NCI-H526 treated with DMSO at 0.1 percent for 48 hours (cell line): ENCODE measurements at places on chromosomes 1 and 21.
A peak's percentile ranks its signal among the peaks of the same experiment; 100 is the strongest.

DNA sequence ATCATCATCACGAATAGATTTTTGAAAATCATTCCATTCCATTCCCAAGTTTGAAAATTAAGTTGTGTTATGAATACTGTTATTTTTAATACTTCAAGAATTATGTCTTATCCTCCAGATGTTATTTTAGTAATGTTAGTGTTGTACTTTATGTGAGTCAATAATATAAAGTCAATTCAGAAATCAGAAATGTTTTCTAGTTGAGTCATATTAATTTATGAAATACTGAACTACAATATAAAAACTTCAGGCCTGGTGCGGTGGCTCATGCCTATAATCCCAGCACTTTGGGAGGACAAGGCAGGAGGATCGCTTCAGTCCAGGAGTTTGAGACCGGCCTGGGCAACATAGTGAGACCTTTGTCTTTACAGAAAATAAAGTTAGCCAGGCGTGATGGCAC, 38.4 kb upstream of the GPR25 start:
- DNase-seq = no peak

DNA sequence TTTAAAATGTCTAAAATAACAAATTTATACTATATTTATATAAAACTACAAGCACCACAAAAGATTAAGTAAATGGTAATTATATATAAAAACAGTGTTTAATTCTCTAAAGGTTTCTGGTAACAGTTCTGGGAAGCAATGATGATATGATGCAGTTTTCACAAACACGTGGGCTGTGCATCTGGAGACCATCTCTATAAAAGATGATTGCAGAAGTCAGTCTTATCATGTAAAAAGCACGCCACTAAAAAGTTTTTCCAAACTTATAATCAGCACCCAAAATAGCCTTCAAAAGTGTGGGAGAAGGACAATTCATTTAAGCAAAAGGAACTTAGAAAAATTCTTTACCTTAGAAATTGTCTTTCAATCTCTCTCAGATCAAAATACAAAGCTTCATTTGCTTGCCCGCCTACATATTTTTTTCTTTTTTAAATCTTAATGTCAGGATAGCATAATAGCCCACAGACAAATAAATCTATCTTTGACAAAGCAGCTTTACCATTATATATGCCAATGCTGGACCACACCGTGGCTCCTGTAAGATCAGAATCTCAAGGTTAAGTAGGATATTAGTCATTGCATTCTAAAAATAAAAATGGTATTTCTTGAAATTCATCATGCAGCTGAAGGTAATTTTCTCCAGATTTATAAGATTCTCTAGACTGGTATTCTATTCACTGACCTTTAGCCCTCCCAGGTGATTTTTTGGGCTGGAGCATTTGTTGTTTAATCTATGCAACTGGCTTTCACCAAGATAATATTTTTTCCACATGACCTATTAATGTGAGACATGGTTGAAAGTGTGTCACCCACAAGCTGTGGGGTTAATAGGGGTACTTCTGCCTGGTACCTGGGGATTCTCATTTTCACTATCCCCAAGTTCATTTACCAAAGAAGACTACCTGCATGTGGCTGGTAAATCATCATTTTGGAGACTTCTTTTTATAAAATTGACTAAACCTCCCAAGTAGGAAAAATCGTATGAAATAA, 189.6 kb upstream of the ST6GALNAC5 start:
- DNase-seq = no peak

- DNase-seq = no peak
These were observed 24.4 kb upstream of the GPR153 start for GRCh38 chr1:6285336-6285735.

GRCh38 chr1:224617410-224618355, 1.6 kb downstream of the CNIH3 start:
- DNase-seq = no peak

DNA sequence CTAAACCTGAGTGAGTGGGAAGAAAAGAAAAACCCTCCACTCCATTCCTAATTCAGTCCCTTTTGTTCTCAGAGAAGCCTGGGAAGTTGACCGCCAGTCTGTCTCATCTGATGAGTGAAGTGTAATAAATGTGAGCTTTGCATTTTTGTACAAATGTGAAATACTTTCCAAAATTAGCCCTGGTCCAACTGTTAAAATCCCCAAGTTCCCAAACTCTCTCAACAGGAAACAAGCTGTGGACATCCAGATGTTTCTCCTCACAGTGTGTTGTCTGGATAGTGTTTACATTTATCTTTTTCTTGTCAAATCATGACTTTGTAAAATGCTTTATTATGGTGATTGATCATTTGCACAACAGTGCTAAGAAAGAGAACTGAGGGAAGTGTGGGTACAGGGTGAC, 145.1 kb downstream of the TM2D1 start:
- DNase-seq = no peak

GRCh38 chr21:41916888-41917433, 36.9 kb downstream of the C2CD2 start:
- no peak for DNase-seq

DNA sequence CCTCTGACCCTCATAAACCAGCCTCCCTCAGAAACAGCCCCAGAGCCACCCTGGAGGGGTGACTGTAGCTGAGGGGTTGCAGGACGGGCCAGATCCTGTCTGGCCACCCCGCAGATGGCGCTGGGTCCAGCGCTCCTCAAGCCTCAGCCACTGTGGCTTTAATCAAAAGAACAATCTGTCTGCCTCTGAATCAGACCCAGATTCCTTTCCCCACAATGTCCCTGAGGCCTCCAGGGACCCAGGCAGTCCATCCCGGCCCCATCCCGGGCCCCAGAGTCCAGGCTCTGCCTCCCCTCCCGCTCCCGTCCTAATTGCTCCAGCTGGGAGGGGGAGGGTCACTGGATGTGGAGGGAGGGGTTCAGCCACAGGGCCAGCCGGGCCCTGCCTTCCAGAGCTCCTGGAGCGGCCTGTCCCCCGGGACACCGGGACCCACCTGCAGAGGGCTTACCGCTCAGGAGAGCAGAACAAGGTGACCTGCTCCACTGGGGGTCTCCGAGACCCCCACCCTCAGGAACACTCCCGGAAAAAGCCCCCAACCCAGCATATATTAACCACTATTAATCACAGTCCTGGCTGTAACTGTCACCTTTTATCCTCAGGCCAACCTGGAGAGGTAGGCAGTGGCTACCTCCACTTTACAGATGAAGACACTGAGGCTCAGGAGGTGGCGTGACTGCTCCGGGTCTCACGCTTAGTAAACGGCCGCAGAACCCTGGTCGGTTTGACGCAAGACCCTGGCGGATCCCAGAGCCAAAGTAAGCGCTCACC, 836 bp upstream of the FBLIM1 start:
- peak; percentile 59 for DNase-seq

GRCh38 chr1:200147094-200147493, 119.6 kb downstream of the NR5A2 start:
- DNase-seq = no peak

- no peak for DNase-seq
These were observed 68.1 kb downstream of the EDEM3 start for GRCh38 chr1:184686540-184686939.

GRCh38 chr1:66436378-66437135, 97.4 kb upstream of the SGIP1 start:
- no peak for DNase-seq

GRCh38 chr1:238777551-238777950, 608.8 kb upstream of the CHRM3 start:
- DNase-seq = no peak

- no peak for DNase-seq
These were observed 392 bp upstream of the TAGLN2 start for GRCh38 chr1:159925719-159926078.

- no peak for DNase-seq
These were observed 38.8 kb downstream of the LUZP1 start for GRCh38 chr1:23129846-23130245.

DNA sequence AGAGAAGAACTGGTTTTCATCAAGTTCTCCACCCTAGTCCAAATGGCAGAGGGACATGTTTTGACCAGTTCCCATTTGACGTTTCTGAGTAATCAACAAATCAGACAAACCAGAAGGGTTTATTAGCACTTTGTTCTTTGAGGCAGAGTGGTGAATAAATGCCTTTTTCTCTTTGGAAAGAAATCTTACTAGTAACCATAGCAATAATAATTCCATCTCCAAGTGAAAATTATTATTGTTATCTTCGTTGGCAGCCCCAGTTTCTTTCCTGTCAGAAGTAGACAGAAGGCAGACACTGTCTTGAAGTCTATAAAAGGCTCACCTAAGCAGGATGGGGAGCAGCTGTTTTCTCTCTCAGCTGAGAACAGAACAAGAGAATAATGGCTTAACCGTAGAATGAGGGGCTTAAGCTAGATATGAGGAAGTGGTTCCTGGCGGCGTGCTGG, 391.6 kb downstream of the PBX1 start:
- DNase-seq = no peak

DNA sequence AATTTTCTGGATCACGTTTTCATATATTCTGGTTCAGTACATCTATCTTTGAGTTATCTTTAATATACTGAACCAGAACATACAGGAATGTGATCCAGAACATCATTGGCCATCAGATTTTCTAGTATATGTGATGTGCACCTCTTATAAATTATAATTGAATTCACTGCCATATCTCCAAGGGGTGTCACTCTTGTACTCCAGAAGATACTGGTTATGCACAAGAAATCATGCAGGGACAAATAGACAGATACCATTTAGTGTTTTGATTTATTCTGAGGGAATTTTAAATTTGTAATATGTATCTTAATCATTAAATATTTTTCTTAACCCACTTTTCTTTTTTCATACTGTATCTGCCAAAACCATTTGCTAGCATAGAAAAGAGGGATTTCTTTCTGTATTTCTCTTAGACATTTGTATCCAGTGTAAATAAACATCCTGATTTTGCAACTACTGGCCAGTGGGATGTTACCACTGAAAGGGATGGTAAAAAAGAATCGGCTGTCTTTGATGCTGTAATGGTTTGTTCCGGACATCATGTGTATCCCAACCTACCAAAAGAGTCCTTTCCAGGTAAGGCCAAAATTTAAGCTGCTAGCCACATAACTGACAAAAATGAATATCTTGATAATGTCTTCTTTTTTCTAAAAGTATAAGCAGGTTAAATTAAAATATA, 16.7 kb downstream of the FMO3 start:
- no peak for DNase-seq

DNA sequence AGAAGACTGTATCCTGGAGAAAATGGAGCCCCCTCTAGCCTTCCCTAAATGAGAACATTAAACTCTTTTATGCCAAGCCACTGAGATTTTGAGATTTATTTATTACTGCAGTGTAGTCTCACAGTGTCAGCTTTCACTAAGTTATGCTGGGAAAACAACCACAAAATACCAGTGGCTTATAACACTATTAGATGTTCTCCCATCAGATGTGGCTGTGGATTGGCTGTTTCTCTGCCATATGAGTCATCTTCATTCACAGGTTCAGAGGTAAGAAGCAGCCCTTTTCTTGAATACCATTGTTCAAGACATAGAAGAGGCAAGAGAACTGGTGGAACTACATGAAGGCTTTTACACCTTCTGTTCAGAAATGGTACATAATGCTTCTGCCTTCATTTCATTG, 32.1 kb upstream of the ST6GALNAC5 start:
- no peak for DNase-seq

- DNase-seq = no peak
These were observed 82.7 kb downstream of the NOS1AP start for GRCh38 chr1:162151900-162152829.

GRCh38 chr21:15468368-15468767, 261.4 kb upstream of the USP25 start:
- DNase-seq = no peak

- DNase-seq = no peak
These were observed 443.4 kb upstream of the RGS18 start for GRCh38 chr1:191714845-191715244.

DNA sequence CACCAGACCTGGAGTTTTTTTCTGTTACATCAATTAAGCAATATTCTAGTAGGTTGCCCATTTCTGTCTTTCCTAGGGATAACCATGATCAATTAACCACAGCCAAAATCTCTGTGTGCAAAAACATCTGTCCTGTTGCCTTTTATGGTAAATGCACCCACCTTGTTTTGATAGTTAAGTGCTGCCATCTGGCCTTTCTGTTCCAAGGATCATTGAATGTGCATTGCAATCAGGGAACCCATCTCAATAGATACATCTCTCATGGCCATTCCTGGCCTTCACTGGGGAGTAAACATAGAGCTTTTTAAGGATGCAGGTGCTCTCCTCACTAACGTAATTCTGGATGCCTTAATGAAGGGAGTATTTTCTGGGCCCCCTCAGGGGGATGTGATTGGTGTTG, 111.8 kb upstream of the KIAA1614 start:
- DNase-seq = no peak

GRCh38 chr1:47024141-47024801, 802 bp downstream of the CYP4X1 start:
- DNase-seq = no peak

- no peak for DNase-seq
These were observed 23.0 kb downstream of the MTARC1 start for GRCh38 chr1:220809704-220810103.

GRCh38 chr1:109827466-109827865, 63.7 kb upstream of the EPS8L3 start:
- no peak for DNase-seq

DNA sequence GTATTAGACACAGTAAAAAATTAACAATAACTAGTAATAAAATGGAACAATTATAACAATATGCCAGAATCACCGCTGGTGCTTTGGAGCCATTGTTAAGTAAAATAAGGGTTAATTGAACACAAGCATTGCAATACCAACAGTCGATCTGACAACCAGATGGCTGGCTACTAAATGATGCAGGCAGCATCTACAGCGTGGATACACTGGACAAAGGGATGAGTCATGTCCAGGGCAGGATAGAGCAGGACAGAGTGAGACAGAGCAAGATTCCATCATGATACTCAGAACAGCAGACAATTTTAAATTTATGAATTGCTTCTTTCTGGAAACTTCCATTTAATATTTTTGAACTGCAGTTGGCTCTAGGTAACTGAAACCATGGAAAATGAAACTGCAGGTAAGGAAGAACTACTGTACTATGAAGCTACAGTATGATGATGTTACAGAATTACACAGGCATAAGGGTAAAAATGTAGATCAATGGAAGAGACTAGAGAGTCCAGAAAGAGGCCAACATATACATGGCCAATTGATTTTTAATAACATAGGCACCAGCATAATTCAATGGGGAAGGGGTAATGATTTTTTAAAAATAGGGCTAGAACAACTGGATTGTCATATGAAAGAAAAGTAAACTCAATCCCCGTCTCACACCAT, 168.7 kb downstream of the RRAGC start:
- no peak for DNase-seq

- no peak for DNase-seq
These were observed 25.7 kb upstream of the ATP2B4 start for GRCh38 chr1:203600782-203601513.

DNA sequence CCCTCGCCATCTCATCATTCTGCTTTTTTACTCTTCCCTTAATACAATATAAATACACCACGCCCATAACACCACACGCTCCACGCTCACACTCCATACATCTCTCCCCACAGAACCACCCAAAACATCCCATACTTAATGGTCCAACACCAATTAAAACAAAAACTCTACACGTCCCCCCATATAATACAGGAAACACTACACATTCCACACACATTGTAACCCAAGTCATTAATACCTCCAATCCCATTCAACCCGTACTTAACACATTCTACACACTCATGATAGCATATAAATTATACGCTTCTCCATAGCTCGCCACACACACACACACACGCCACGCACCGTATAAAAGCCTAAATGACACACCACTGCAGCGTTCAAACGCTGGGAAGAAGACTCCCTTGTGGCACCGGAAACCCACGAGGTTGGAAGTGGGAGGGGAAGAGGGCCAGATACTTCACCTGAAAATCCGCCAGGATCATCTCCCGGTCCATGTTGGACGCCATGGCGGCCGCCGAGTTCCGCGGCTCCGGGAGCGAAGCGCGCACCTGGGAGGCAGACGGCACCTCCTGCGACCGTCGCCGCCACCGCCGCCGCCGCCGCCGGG, 659 bp downstream of the FAF1 start:
- DNase-seq = no peak
